ENCODE measurements at places on chromosomes 5 and 9.

GRCh38 chr9:18718932-18719331, 245.0 kb downstream of the ADAMTSL1 start:
- DNase-seq, result no peak

DNA sequence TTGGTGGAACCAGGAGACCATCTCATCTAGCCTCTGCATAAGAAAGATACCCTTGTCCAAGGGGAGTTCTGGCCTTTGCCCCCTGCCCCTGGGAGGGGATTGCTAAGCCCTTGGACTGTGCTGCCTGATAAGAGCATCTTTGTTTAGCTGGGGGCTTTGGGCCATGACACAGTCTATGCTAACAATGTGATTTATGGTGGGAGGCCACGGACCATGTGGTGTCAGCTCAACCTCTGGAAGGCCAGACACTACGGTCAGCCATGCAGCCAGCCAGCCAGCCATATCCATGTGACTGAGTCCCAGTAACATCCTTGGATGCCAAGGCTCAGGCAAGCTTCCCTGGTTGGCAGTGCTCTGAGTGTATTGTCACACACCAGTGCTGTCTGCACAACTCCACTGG, 244.4 kb downstream of the FSTL4 start:
- no peak for DNase-seq

DNA sequence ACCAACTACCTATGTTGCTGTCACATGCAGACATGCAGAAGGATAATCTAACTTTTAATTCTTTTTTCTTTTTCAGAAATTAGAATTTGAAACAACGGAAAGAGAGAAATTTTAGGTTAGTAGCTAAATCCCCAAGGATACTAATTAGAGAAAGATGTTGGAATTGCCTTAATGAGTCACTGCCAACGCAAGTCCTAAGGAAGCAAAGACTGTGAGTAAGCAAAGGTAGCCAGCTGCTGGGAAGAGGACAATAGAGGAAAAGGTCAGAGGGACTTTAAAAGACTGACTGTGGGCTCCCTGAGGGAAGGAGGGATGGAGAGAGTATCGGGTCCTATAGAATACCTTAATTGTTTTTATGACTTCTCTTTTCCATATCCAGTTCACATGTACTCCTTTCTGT, 461.9 kb upstream of the PAPPA start:
- DNase-seq, result no peak

DNA sequence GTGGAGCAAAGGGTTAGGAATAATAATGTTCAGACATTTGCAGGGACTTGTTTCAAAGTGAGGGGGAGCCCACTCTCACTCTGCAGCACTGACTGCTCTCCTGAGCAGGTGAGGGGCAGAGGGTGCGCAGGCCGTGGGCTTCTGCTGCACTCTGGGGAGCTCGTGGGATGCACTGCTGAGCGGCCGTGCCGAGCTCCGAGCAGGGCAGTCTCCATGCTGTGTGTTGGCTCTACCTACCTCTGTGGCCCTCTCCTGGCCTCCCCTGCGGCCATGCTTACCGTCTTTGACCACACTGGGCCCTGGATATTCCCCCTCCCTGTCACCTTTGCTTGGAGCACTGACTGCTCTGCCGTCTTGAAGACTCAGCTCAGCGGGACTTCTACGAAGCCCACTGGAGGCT, 33.7 kb downstream of the CRB2 start:
- DNase-seq, result no peak

DNA sequence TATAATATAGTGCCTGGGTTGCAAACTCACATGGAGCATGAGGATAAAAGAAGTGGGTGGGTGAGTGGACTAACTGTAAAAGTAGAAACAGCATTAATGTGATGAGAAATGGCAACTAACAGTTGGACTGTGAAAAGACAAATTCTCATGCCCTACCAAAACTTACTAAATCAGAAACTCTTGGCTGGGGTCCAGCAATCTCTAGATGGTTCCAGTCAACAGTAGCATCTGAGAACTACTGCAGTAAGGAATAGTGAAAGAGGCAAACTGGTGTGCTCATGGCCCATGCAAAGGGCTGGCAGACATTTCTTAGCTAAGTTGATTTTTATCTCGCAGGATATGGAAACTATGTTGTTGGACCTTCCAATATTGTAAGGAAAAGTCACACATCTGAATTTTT, 150.3 kb downstream of the PIK3R1 start:
- no peak for DNase-seq

GRCh38 chr5:32989815-32990214, 278.7 kb downstream of the NPR3 start:
- no peak for DNase-seq

- no peak for DNase-seq
These were observed 318.7 kb upstream of the ITGA1 start for GRCh38 chr5:52468976-52469375.

GRCh38 chr9:112029921-112030444, 133.4 kb downstream of the UGCG start:
- DNase-seq, result no peak

GRCh38 chr5:2378976-2379375, 372.5 kb downstream of the IRX2 start:
- no peak for DNase-seq

- no peak for DNase-seq
These were observed 32.3 kb downstream of the PRRX2 start for GRCh38 chr9:129697656-129698253.

GRCh38 chr9:123378025-123378424, 22.0 kb downstream of the CRB2 start:
- DNase-seq, result no peak

DNA sequence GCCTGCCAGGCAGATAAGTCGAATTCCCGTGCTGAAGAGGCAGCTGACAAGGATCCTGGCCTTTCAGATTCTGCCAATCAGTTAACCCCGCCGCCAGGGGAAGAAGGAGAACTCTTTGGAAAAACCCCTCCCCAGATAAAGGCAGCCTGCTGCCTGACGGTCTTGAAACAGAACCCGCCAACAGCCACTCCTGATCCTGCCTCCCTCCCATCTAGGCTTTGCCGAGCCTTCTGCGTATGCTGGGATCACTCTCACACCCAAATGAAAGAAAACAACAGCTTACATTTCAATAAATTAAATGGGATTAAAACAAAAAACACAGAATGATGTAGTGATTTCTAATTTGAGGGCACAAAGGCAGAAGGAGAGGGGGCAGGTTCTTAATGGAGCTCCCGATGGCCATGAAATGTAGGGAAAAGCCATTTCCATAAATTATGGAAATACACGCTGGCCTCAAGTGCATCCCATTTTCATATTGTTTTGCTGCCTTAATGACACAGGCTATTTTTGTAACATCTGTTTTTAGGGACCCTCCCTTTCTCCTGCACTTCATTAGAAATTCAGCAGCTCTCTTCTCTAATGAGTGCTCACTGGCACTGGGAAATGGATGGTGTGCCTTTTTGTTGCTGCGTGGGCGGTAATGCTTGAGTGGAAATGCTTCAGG, 319.1 kb downstream of the MED10 start:
- no peak for DNase-seq

GRCh38 chr5:157575381-157576020, at the start of gene ADAM19:
Gene ADAM19, minus strand, starts transcription at chr5:157575775. Its CDS starts 79 bp downstream, at chr5:157575696.
- peak; percentile 51 for DNase-seq

GRCh38 chr5:126659805-126660482, 59.2 kb downstream of the PHAX start:
- no peak for DNase-seq

GRCh38 chr9:100222674-100223073, 123.6 kb downstream of the INVS start:
- no peak for DNase-seq
